ENCODE measurements at places on chromosomes 1 and 21.

GRCh38 chr1:94395231-94395630, 23.0 kb upstream of the ABCD3 start:
- no peak for DNase-seq

- DNase-seq: peak; percentile 6
These were observed at the start of gene UBE2Q1 for GRCh38 chr1:154557939-154558719. UBE2Q1 (minus strand) TSS chr1:154558662; CDS start chr1:154558553, 109 bp downstream.

GRCh38 chr1:181989261-181989920, 72.1 kb downstream of the ZNF648 start:
- DNase-seq: no peak

GRCh38 chr1:184062640-184063286, 11.2 kb downstream of the TSEN15 start:
- no peak for DNase-seq

DNA sequence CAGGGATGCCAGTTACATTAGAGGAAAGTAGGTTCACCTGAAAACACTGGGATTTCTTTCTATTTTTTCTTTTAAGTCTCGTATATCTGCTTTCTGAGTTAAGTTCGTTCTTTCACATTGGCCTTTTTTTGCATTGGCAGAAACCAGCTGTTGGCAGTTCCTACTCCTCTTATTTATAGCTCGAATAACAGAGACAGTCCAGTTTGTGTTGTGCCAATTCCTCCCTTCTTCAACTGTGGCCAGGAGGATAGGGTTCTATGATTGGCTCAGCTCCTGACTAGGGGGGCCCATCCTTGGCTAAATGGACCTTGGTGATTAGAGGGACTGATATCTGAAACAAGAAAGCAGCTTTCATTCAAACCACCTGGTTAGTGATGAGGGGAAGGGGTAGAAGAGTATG, 115.8 kb downstream of the RPS6KC1 start:
- no peak for DNase-seq

- no peak for DNase-seq
These were observed 18.9 kb upstream of the BTG2 start for GRCh38 chr1:203286161-203286984.

DNA sequence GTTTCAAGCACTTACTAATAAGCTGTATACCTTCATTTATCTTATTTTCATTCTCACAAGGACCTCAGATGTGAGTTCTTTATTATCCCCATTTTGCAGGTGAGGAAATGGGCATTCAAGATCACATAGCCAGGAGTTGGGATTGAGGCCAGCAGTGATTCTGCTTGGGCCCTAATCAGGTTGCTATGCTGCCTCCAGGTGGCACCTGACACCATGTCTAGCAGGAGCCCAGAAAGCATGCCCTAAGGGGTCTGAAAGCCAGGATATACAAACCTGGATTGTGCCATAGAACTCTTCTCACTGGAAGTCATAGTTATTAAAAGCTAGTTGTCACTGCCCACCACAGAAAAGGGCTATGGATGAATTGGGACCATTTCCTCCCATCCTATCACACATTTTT, 61.1 kb downstream of the FYB2 start:
- DNase-seq: no peak

- no peak for DNase-seq
These were observed 19.8 kb upstream of the BOLA1 start for GRCh38 chr1:149879556-149879955.

DNA sequence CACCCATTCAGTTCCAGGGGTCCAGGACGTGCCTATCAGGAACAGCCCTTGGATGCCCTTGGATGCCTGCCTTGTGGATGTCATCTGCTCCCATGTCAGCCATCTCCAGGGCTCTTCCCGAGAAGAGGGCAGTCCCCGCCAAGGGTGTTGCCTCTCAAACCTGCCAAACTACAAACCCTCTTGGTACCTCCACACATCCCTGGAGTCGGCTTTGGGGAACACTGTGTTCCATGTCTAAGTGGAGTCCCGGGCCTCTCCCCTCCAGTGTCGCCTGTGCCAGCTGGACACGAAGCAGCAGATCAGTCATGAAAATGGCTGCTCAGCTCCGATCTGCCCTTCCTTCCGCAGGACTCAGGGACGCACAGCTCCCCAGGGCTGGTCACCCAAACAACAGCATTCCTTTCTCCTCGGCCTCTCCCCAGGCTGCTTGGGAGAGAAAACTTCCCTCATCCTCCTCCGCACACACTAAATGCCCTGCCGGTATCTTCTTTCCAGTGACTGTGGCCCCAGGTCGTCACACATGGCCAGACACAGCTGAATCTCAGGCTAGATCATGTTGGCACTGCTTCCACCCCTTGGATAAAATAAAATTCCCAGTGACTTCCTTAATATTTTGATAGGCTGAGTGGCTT, 53.4 kb downstream of the GALNT2 start:
- no peak for DNase-seq

DNA sequence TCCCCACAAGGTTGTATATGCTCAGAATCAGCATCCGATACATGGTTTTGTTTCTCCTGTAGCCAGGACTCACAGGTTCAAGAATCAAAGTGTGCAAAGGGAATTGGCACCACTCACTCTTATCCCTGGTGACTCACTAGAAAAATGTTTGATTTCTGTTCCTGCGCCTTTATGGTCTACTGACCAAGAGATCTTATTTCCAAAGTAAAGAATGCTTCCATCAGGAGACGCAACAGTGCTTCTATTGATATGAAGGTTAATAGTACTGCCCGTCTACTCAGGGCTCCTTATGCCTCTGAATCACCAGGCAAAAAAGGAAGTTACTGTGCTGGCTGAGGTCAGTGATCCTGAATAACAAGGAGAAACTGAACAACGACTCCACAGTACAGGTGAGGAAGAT, 1392.0 kb upstream of the PRMT6 start:
- DNase-seq: no peak

DNA sequence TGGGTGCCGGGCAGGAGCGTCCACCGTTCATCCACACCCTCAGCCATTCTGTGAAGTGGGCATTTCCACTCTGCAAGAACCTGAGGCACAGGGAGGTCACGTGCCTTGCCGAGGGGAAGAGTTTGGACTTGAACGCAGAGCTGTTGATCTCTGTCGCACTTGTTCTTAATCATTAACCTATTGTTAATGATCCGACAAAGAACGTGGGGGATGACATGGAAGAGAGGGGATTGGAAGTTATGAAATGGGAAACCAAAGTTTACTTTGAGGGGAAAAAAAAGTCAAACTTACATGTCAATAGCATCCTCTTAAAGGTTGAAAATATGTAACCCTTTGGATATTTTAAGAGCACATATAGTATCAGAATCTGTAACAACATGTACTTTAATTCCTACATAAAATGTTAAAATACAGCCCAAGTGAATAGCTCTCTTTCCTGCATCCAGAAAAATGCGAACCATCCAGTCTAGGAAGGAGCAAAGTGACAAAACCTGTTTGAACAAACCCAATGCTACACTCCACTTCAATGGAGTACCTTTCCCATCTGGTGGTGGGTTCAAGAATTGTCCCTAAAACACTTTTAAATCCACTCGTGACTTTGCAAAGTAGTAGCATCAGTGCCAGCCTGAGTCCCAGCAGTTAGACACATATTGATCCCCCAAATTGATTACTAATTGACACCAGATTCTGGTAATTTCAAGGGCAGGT, 75.5 kb downstream of the SETD4 start:
- DNase-seq: no peak

- no peak for DNase-seq
These were observed 55.0 kb upstream of the ZNF326 start for GRCh38 chr1:89939693-89940438.

DNA sequence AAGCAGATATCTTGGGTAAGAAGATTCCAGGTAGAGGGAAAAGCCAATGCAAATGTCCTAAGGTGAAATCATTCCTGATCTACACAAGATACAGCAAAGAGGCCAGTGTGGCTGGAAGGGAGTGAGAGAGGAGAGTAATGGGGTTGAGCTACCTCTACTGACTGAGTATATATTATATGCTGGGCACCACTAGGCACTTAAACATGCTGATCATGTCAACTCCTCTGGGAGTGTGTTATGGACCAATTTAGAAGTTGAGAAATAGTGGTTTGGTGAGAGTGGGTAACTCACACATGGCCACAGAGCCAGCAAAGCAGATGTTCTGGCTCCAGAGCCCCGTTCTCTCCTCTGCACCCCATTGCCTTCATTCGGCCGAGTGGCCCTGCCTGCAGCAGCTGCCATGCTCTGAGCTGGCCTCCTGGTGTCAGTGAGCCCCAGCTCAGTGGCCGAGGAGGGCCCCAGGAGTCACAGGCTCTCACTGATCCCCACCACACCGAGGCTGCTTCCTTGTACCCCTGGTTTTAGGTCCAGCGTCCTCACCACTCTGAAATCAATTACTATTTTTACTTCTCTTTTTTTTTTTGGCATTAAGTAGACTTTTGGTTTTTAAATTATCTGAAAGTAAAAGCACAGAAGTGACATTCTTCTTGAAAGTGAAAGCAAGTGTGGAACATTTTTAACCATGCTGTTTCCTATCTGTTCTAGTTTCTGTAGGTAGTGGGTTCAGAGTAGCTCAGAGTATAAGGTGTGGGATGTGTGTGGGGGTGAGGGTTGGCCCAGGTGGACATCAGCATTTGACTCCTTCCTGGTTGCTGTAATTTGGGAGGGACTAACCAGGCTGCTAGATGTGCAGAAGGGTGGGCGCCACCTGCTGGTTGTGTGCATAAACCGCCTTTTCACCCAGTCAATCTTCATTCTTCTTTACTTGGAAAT, 45.8 kb upstream of the CRNN start:
- peak; percentile 50 for DNase-seq

- DNase-seq: no peak
These were observed 148.3 kb downstream of the HS2ST1 start for GRCh38 chr1:87062687-87063086.

DNA sequence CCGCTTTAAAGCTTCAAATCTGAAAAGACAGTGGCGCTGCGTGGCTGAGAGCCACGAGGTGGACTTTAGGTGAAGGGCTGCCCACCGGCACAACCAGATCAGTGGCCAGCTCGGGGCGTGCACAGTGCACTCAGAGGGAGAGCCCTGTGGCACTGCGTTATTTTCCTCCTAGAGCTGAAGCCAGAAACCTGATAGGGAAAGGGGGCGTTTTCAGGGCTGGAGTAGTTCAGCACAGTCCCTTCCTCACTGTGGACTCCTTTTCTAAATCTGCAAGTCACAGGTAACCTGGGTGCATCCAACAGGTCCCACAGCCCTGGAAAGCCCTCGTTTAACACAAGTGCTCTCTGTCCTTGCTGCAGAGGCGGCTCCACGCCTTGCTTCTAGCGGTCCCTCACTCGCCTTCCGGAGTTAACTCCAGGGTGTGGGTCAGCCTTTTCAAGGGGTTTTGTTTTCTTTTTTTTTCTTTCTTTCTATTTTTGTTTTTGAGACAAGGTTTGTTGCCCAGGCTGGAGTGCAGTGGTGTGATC, 81.2 kb downstream of the GALNT2 start:
- DNase-seq: no peak

- no peak for DNase-seq
These were observed at the start of gene GPR61 for GRCh38 chr1:109539676-109540075. GPR61 (plus strand) TSS chr1:109539872; CDS start chr1:109543023, 3,151 bp downstream.
